ENCODE measurements at places on chromosomes 1 and 21. TPM values are rescaled to one million over a fixed set of nuclear protein-coding genes. Genes with fewer than 3 reads are reported as not detected.

DNA sequence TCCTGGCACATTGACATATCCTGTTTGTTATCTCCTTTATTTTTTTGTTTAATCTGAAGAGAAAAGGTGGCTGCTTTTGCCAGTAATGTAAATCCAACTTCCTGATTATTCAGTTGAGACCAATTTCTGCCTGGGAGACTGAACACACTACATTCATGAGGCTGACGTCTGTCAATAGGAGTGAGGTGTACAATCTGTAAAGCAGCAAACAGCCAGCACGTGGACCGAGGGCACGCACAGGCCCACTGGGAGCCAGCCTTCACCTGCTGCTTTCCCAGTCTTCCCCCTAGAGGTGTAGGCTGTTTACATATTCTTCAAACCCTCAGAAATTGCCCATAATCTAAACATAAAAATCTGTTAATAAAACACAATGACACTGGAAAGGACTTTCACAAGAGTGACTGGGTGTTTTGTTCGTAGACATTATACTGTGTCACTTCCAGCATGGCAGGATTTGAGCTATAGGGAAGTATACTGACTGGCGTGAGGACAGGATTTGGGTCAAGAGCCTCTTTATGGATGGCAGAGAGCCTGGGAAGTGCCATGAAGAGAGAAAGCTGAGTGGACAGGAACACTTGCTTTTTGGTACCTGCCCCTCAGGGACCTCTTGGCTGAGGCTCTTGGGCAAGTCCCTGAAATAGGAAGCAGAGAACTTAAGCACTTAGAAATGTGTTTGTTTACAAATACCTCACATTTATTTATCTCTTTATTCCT is 552.9 kb upstream of the CAMK1G start:
- no peak for DNase-seq

GRCh38 chr1:97901017-97901658 is 19.7 kb downstream of the DPYD start:
- peak; percentile 34 for DNase-seq

DNA sequence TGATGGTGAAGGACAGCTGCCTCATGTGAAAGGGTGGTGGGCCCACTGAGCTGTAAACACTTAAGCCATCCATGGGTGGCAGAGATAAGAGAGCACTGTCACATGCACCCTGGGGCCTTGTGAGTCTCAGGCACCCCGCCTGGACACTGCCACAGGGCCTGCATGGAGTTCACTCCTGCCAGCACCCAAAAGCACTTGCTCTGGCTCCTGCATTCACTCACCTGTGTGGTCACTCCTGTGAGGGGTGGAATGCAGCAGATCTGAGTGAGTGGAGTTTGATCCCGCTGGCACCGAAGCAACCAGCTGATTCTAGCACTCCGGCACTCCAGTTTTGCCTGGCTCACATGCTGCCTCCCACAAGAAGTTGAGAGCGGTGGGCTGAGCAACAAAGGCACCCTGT is 1142.1 kb upstream of the PRMT6 start:
- DNase-seq: no peak

GRCh38 chr1:12453400-12454343 is 164.3 kb downstream of the DHRS3 start:
- no peak for DNase-seq

GRCh38 chr1:189500778-189501177 is 976.9 kb downstream of the BRINP3 start:
- no peak for DNase-seq

DNA sequence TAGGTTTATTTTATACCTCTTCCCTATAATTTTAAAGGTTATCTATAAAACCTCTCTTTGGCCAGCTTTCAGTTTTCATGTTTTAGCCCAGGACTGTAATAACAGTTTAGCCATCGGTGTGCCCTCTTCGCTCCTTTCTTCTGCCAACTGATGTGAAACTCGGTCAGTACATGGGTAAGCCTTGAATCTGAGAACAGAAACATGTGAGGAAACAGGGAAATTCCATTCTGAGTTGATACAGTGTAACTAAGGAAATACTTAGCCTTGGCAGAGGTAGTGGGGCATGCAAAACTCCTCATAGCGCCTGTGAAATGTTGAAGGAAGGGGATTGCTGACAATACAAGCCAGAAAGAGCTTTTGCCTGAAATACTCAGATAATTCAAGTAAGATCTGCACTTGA is 465.2 kb downstream of the NCAM2 start:
- no peak for DNase-seq

- DNase-seq: no peak
Observed at GRCh38 chr21:41583274-41583790, 75.4 kb upstream of the TMPRSS2 start.

DNA sequence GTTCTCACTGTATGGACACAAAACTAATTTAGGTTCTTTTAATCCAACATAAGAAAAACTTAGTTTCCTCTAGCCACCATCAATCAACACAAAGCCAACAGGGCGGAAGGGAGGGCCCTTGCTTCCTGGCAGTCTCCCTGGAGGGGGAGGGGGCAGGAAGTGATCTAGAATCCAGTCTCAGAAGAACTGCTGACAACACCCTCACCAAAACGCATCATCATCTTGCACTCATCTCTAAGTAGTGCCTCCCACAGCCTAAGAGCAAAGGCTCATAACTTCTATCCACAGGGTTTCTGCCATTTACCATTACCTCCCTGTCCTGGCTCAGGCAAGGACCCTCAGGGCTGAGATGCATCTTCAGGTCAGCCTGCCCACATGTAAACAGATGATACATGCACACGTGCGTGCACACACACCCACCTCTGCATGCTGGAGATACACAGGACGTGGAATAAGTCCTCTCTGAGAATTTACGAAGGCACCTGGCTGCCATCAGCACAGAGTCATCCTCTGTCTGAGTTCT is 20.5 kb downstream of the HIVEP3 start:
- peak; percentile 70 for DNase-seq

DNA sequence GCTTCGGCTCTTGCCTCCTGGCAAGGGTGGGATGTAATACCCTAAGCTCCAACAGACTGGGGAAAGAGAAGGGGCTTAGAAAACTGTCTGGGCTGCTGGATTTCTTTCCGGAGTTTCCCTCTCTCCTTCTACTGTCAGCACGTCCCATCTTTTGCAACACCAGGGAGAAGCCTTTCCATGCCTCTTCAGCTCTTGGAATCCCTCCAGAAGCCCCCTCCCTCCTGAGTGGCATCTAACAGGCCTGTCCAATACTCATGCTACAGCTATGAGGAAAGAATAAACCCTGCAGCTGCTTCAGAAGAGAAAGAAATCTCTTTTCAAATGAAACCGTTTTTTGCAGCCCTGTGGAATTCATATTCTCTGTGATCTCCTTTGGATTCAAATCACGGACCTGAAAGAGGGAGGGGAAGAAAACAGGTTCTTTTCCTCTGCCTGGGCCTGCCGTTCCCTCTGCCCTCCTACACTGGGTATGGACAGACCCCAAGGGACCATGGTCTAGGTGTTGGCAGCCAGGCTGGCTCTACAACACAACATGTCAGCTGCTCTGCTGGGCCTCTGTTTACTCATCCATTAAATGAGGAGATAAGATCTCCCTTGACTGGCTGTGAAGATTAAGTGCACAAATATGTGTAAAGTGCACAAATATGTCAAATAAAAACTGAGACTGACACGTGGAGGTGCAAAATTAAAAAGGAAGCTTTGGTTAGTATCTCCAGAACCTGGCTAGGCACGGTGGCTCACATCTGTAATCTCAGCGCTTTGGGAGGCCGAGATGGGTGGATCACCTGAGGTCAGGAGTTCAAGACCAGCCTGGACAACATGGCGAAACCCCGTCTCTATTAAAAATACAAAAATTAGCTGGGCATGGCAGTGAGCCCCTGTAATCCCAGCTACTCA is 6.0 kb upstream of the CAPN2 start:
- DNase-seq: peak; percentile 96

GRCh38 chr1:46183926-46184557 is 7.8 kb upstream of the P3R3URF start:
- no peak for DNase-seq

DNA sequence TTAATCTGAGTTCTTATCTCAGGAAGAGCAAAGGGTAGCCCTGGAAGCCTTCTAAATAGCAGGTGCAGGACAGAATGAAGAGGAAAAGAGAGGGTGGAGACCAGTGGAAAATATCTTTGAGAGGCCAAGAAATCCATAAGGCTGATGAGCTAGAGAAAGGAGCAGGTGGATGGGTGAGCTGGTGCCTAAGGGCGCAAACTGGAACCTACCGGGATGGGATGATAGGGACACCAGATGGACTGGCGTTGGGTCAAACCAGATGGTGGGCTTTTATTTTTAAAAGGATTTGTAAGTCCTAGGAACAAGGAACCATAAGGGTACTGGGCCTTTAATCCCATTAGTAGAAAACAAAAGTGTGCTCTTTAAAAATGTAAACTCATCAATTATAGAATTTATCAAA is 59.7 kb downstream of the RGL1 start:
- no peak for DNase-seq

DNA sequence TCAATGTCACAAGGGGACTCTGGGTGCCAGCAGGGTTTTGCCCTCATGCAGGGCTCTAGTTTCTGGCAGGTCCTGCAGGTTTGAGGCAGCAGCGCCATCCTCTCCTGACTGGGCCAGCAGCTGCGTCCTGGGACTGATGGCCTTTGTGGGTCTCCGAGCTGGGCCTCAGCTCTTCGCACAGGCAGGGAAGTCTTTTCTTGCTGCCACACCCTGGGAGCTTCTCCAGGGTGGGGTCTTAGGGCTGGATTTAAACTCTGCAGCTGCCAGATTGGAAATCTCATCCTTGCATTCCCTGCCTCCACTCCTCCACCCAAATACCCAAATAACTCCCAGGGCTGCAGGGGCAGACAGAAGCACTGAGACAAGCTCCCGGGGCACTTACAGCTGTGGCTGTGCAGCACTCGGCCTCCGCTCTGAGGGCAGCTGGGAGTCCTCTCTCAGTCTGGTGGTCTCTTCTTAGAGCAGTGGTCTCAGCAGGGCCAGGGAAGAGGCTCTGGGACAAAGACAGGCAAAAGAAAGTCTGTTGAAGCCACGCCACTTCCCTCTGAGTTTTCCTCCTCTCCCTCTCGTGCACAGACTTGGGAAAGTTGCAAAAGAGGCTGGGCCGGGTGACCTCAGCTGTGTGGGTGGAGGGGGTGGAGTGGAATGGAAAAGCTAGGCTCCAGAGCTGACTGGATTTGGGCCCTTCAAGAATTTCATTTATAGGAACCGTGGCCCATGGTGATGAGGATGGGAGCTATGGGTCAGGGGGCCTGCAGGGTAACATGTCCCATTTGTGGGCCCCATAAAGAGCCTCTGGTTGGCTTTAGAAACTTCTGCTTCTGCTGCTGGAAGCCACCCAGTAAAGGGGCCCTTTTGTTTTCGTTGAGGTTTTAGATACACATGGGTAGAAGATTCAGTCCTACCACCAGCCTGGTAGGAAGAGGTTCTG is at the start of gene RAB7B:
TSS of gene RAB7B (minus strand) at position 525 of the 931 bp plus-strand sequence. CDS start 9,260 bp downstream, outside the sequence.
- DNase-seq: peak; percentile 74

GRCh38 chr1:167263819-167264464 is 43.3 kb downstream of the POU2F1 start:
- DNase-seq: no peak

Gene AMY1A
- total RNA-seq: not detected

Gene CFHR4
- total RNA-seq: not detected

Gene AGT
- total RNA-seq: 0.32 TPM

Gene KNCN
- not detected for total RNA-seq

Gene S100A14
- not detected for total RNA-seq

Gene CTSE
- not detected for total RNA-seq

Gene STPG1
- 4.2 TPM for total RNA-seq

Gene SLC30A10
- not detected for total RNA-seq
